ENCODE measurements at places on chromosomes 7 and 10. TPM values are rescaled to one million over a fixed set of nuclear protein-coding genes. Genes with fewer than 3 reads are reported as not detected.

DNA sequence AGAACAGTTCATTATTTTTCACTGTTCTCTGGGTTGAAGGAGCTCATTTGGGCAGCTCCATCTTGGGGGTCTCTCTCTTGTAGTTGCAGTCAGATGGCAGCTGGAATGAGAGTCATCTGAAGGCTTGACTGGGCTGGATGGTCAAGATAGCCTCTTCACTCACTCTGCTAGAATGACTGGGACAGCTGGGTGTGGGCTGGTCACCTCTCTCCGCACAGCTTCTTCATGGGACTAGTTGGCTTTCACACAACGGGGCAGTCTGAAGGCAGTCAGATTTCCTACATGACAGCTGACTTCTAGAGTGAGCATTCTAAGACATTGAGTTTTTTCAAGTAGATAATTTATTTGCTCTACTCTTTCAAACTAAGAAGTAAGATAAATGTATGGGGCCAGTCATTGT is 13.1 kb downstream of the PLEKHA1 start:
- no peak for DNase-seq

DNA sequence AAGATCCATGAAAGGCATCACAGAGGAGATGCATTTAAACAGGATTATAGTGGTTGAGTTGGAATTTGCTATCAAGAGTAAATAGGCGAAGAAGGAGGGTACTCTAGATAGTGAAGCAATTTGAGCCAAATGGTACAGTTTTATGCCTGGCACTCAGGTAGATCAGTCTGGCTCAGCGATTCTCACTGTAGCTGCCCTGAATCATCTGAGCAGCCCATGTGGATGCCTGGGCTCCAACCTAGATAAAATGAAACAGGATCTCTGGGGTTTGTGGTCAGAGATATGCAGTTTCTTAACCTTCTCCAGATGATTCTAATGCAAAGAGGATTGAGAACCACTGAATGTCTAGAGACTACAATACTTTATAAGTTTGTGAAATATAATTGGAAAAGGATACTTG is 282.0 kb upstream of the FZD1 start:
- DNase-seq: no peak

DNA sequence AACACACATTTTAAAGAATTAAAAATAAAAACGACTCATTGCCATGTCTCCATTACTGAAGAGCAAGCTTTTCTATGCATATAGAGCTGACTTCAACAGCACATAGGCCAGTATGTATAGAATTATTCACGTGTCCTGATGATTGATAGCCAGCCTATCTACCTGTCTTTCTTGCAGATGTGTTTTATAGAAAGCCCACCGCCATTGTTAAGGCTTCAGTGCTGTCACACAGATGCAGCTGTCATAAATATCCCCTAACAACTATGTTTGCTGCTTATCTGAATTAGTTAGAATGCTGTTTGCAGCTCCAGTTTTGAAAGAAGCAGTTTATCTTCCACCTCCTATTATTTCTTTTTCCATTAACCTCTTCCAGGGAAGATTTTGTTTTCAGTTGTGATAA is 235.9 kb downstream of the SLC25A13 start:
- DNase-seq: no peak

GRCh38 chr10:95391581-95392216 is 100.9 kb upstream of the PDLIM1 start:
- DNase-seq: peak; percentile 67

GRCh38 chr10:86749854-86750253 is 6.6 kb upstream of the BMPR1A start:
- DNase-seq: no peak

- DNase-seq: no peak
Measured at GRCh38 chr10:78867555-78867939, 201.2 kb upstream of the ZMIZ1 start.

GRCh38 chr7:20828947-20829346 is 42.3 kb upstream of the SP8 start:
- no peak for DNase-seq

- DNase-seq: peak; percentile 67
Measured at GRCh38 chr10:120336911-120337540, 120.0 kb upstream of the PLPP4 start.

- no peak for DNase-seq
Measured at GRCh38 chr10:101055411-101055810, 6.4 kb upstream of the KAZALD1 start.

DNA sequence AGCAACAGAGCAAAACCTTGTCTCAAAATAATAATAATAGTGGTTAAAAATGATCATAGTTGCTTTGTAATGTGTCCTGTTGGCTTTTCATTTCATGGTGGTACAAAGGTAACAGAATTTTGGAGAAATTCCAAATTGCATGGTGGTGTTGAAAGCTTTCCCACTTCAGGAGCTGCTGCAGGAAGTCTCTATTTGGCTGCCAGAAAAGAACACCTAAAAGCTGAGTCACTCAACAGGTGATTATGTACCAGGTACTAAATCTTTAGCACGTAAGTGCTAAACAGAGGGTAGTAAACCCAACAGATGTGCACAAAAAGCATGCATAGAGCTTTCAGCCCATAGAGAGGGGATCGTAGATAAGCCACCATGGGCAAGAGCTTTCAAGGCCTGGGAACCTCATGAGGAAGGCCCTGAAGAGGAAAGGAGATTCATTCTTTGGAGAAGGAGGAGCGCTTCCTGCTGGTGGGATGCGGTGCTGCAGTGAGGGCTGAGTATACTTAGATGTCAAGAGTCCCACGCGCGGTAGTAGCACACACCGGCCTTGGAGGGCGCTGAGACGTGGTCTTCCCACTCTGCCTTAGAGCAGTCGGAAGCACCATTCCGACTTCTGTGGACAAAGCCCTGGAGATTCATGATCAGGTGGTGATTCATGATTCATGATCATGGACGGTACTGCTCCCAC is 118.7 kb downstream of the RALA start:
- DNase-seq: peak; percentile 92

DNA sequence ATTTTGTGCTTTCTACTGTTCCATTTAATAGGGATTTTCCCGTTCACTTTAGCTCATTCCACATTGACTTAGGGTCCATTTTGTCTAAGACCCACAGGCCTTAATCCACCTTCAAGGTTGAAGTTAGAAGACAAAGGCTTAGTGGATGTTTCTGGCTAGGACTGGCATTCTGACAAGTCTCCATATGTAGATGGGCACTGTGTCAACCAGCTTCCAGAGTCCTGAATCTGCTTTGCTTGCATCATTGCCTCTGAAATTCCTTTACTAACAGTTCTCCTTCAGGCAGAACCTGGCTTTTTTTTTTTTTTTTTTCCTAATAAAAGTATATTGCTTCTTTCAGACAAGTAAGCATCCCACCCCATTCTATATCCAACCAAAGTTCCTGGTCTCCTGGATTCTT is 69.6 kb upstream of the PDCD4 start:
- DNase-seq: no peak

GRCh38 chr7:88600695-88601094 is 158.8 kb upstream of the ZNF804B start:
- DNase-seq: no peak

DNA sequence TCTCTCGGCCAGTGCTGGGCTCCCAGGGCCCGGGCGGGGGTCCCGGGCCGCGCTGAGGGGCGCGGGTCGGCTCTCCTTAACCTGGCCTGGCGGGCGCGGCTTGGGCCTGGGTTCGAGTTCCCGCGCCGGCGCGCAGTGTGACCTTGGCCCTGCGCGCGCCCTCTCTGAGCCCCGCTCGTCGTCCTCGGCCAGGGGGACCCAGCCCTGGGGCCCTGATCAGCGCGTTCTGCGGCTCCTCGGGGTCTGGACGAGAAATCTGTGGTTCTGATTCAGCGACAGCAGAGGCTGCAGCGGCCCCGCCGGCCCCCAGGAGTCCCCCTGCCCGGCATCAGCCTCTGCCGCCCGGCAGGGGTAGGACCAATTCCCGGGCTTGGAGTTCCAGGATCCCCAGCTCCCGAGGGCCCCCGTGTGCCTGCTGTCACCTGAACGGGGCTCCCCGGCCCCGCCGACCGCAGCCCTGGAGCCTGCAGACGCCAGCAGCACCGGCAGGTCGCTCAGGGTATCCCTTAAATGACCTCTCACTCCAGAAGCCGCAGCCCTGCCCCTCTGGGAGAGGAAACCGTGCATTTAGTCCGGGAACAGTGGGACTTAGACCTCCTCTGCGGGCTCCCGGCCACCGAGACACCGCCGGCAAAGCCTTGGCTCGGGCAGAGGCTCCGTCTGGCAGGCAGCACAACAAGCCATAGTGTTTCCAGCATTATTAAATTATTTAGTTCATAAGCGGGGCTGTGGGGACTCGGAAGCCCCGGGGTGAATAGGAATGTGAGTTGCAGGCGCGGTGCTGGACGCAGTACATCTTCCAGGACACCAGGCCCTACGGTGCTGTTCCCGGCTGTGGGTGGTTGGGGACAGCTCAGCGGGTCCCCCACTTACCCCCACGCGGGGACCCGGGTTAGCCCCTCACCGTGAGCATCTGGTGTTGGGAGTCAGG is 572 bp downstream of the CHST12 start:
- no peak for DNase-seq

DNA sequence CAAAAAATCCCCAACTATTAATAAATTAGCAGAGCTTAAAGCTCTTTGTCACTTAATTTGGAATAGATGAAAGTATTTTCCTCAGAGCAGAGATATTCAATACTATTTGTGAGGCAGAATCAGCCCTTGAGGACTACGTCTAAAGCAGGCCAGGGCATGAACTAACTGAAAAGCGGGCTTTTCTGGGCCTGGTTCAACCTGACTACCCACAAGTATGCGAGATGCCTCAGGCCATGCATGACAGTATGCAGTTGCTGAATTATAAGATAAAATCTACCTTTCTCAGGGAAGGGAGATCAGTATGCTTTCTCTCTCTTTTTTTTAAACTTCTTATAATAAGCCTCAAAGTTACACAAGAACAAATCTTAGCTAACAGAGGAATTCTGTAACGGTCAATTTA is 20.1 kb downstream of the TMEM168 start:
- no peak for DNase-seq

DNA sequence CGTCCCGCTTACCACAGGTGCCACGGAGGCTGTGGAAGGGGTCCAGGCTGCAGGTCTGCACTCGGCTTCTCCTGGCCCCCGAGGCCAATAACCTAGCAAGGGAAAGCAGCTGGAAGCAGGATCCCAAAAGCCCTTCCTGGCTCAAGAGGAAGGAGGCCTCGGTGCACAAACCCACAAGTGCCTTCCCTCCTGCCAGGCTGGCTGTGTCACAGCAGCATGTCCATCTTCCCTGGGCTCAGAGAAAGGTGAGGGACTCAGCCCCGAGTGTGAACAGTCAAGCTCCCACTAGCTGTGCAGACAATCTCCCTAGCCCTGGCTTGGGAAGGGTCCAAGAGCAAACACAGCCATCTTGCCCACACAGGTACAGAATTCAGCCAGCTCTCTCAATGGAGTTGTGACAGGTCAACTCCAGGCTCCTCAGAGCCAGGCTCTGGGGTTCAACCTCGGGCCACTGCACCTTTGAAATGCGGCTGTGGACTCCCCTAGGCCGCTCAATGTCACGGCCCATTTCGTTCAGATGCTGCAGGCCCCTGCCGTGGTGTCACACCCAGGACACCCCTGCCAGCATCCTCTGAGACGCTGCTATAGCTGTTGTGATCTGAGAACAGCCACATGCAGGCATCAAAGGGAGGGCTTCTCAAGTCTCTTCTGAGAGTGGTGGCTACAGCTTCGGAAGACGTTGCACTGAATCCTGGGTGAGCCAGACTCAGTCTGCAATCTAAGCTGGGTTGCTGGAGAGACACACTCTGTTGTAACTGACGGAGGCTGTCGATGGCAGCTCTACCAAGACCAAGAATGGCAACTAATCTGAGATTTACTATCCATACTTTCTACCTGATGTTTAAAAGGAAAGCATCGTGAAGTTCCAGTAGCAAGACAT is 137.9 kb downstream of the DIP2C start:
- no peak for DNase-seq

DNA sequence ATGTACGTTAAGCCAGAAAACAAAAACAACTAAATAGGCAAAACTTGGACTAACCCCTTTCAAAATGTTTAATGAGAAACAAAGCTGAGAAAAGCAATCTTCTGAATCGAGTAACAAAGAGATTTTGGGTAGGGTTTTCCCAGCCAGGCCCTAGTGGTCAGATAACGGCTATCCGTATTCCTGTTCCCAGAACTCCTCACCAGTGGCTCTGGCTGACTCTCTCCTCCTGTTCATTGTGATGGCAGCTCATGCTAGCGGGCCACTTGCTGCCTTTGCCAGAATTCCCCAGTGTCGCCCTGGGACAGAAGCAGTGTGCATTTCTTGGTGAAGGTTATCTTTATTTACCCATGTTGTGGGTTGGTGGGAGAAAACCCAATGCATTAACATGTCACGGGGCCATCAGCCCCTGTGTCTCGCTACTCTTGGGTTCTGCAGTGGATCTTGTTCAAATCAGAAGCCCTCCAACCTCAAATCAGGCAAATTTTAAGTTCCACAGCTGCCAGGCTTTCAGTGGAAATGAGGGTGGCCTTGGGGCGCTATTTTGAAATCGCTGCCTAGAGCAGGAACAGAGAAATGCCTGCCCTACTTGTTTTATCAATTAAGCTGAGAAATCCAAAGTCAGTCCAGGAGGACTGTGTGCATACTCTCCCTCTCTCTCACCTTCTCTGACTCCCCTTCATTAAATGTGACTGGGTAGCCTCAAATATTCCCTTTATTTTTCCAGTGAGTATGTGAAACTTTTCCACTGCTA is 164.5 kb upstream of the NPVF start:
- peak; percentile 45 for DNase-seq

IDI2 gene
- not detected for total RNA-seq

IQCE gene
- 6.7 TPM for total RNA-seq

FBH1 gene
- 50.8 TPM for total RNA-seq

HOXA1 gene
- not detected for total RNA-seq

DGKI gene
- total RNA-seq: 0.77 TPM

RHBDD2 gene
- 27.6 TPM for total RNA-seq

CALHM1 gene
- 0.07 TPM for total RNA-seq

USP54 gene
- total RNA-seq: 35.7 TPM

PDZD7 gene
- total RNA-seq: 2.0 TPM

GSDME gene
- total RNA-seq: 5.8 TPM

FXYD4 gene
- total RNA-seq: not detected

CASTOR2 gene
- 26.5 TPM for total RNA-seq

All from H9 (cell line).